ENCODE measurements at places on chromosomes 1 and 21.

- no peak for DNase-seq
Observed at GRCh38 chr1:150536836-150537731, 12.1 kb upstream of the ADAMTSL4 start.

DNA sequence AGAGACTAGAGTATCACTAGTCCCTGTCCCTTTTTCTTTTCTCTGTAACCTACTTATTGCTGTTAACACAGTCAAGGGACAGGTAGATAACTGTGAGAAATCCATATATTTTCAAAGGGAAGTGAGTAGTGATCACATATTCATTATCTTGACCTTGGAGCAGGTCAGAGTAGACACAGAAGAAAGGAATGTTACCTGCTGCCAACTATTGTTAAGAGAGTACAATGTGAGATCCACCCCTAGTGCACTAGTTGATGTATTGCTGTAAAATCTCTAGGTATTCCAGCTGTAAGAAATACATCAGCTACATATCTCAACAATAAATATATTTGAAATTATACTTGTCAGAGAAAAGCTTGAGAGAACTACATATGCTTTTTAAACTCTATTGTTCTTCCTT lies 68.7 kb upstream of the ADGRL2 start:
- no peak for DNase-seq

DNA sequence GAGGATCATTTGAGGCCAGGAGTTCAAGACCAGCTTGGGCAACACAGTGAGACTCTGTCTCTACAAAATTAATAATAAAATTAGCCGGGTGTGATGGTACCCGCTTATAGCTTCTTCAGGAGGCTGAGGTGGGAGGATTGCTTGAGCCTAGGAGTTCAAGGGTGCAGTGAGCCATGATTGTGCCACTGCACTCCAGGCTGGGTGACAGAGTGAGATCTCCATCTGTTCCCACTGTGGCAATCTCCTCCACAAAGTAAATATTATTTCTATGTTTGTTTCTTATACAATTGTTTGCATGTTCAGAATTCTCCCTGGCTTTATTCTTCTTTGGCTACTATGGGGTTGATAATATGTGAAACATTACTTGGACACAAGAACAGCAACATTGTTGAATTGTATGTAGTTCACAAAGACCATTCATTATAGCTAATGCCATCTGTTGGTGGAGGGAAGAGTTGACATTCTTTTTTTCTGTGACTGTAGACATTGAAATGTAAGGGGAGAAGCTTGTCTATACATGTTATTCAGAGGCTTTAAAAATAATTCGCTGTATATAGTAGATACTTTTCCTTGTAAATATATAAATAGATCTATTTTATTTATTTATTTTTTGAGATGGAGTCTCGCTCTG lies 47.8 kb upstream of the SRSF10 start:
- no peak for DNase-seq

GRCh38 chr1:18890706-18891425 lies 11.5 kb downstream of the ALDH4A1 start:
- DNase-seq, result no peak

DNA sequence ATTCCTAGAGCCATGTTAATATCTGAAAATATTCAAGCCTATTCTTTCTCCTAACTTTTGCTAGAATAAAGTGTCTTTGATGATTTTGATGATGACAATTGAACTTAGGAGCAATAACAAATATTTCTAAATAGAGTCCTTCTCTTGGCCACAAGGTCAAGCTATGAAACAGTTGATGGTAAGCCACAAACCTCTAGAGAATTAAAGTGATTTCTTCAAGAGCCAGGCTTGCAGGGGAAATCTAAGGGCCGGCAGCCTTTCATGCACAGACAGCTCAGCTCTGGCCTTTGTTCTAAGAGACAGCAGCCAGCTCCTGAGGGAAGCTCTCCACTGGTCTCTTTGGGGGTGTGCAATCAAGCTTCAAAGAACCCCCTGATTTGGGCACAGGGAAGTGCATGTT lies 59.0 kb downstream of the SUSD4 start:
- no peak for DNase-seq

GRCh38 chr1:40315795-40316594 lies 1.1 kb downstream of the COL9A2 start:
- DNase-seq, result peak; percentile 34

DNA sequence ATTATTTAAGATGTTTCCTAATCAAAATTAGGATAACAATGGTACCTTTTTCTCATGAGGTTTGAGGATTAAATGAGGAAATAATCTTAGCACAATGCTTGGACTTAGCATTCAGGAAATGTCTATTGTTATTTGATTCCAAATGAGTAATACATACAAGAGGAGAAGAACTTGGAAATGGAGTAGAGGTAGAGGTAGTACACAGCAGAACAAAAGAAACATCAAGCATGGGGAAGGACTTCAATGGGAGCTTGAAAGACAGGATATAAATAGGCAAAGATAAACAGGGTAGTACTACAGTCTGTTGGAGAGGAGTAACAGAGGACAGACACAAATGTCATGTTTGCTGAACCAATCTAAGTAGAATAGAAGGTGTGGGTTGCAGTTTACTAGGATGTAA lies 59.5 kb upstream of the RGS2 start:
- DNase-seq, result no peak

- peak; percentile 78 for DNase-seq
Observed at GRCh38 chr1:52842643-52843310, at the start of gene ZYG11A. ZYG11A (plus strand) TSS chr1:52842760; CDS start chr1:52842884, 124 bp downstream.

DNA sequence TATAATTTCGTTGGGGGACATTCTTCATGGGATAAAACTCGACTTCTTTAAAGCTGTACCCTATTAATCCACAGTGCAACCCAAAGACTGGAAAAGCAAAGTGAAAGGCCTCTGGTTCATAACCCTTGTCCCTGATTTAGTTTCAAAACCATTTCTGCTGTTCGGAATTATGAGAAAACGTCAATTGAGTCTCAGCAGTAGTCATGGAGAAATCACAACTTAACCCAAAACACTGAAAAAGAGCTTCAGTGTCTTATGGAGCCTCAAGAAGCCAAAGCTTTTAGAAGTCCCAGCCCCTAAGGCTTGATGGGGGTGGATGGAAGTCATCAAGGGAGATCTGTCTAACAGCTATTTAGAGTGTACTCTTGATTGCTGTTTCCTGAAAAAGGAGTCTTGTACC lies 73.5 kb upstream of the VCAM1 start:
- no peak for DNase-seq

DNA sequence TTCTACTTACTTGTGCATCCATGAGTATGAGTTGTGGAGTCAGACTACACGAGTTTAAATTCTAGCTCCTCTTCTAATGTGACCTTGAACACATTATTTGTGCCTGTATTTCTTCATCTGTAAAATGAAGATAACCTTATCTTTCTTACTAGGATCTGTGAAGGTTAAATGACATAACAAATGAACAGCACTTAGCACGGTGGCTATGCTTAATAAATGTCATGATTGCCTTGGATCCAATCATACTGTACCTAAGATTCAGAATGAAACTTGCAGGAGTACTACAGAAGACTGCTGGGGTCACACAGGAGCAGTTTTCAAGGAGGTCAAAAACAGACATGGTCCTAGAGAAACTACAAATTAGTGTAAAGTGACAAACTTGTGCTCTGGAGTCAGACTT lies 22.2 kb upstream of the ALG14 start:
- no peak for DNase-seq

DNA sequence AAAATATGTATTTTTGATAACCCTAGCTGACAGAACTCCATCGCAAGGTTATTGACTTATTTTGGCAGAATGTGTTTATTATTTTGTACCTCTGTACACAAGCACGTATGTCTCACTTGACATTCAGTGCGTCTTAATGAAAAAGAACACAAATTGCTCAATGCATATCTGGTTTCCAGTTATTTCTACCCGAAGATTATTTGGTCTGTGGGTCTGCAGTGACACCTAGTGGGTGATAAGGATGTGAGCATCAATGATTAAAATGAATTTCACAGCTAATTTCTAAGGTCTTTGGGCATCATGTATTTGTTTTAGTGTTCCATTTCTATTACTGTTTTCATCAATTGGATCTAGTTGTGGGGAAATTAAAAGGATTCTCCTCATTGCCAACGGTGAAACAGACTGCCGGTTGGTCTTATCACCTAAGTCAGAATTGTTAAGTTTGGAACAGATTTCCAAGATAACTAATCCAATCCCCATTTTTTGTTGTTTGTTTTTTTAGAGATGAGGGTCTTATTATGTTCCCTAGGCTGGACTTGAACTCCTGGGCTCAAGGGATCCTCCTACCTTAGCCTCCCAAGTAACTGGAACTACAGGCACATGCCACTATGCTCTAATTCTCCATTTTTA lies 13.9 kb downstream of the DDX20 start:
- DNase-seq, result peak; percentile 30

DNA sequence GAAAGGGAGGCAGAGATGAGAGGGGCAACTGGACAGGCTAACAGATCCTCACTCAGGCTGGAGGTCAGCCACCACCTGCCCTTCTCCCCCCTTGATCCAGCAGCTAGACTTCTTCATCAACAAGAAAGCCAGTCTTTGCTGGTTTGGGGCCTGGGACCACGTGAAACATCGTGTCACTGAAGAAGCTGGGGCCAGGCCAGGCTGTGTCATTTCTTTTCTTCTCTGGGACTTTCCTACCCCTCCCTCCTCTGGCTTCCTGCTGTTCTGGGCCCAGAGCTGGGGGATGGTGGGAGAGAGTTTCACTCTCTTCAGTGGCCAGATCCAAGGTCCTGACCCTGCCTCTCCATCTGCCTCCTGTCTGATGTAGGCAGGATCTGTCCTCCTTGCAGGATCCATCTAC lies 18.1 kb upstream of the SLC26A9 start:
- DNase-seq, result peak; percentile 62

DNA sequence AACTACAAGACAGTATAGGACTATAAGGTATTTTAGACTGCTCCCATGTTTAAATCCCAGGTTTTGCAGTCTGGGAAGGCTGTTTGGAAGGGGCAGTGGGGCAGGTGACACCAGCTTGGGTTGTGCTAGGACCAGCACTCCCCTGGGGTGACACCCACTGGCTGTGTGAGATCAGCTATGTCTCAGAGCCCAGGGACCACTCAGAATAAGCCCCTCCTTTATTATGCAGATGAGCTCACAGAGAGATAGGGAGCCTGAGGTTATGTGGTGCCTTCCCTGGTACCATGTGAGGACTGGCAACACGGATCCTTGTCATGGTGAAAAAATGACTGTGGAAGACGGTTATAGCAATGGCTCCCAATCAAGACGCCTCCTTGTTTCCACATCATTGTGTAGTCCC lies 71.0 kb downstream of the NENF start:
- DNase-seq, result no peak

DNA sequence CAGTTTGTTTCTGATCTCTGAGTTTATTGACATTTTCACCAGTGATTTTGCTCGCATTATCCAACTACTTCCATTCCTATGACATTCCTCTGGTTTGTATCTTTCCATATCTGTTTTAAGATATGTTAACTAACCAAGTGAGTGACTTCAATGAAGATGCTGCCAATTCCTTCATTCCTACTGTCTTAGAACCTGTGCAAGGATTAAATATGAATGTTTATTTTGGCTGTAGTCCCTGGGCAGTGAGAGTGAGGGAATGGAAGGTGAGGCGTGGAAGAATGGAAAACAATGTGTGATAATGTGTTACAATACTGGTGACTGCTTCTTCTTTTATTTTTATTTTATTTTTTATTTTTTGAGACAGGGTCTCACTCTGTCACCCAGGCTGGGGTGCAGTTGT lies 183.0 kb downstream of the SDCCAG8 start:
- DNase-seq, result no peak

DNA sequence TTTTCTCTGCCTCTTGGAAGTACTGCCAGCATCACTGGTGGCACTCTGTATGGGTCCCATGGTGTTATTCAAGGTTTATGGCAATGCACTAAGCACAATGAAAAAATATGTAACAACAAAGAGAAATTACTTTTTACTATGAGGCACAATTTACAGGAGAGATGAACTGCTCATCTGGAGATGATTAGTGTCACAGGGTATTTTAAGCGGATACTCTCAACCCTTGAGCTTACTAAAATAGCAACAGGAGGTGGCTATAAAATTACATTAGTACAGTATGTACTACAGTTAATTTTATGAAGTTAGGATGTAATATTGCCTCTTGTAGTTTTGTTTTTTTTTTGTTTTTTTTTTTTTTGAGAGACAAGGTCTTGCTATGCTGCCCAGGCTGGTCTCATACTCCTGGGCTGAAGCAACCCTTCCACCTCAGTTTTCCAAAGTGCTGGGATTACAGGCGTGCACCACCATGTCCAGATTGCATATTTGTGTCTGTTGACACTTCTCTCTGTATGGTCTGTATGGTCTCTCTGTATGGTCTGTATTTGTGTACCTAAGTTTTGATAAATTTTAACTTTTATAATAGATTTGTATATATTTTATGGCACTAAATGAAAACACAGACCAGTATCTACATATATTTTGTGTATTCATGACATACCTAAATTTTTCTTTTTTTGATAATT lies 175.6 kb upstream of the HP1BP3 start:
- DNase-seq, result no peak

DNA sequence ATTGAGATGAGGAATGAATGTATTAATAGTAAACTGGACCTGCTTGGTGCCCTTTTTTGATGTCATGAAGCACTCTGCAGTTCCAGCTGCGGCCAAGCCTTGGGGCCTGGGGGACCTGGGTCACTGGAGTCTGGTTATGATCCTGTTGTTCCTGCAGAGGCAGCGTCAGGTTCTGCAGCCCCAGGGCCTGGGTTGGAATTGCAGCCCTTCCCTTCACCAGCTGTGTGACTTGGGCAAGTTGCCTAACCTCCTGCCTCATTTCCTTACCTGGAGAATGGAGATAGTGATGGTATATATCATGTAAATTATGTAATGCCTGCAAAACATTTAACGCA lies 9.1 kb upstream of the ATP5PO start:
- no peak for DNase-seq

DNA sequence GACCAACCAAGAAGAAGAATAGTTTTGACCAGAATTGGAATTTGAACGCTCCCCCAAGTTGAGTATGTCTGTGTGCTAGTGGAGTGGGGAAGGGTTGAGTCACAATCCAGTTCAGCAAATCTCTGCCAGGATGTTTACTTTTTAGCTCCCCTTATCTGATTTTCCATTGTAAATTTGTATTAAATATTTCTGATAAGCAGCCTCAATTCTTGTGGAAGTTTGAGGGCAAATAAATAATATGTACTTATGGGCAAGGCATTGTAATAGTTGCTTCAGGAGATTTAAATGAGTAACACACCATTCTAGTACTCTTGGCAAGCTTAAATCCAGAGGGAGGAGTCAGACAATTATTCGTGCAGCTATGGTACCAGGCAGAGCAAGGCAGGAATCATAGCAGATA lies 14.4 kb downstream of the CXADR start:
- no peak for DNase-seq

GRCh38 chr1:172967936-172968335 lies 82.8 kb downstream of the TNFSF18 start:
- DNase-seq, result no peak

Measured in hematopoietic multipotent progenitor cell (in vitro differentiated cells).